ENCODE measurements at places on chromosomes 2 and 18.

GRCh38 chr2:216478151-216478550 is 20.5 kb upstream of the RPL37A start:
- no peak for DNase-seq

- DNase-seq = no peak
Observed at GRCh38 chr18:25787276-25787675, 303.1 kb downstream of the SS18 start.

DNA sequence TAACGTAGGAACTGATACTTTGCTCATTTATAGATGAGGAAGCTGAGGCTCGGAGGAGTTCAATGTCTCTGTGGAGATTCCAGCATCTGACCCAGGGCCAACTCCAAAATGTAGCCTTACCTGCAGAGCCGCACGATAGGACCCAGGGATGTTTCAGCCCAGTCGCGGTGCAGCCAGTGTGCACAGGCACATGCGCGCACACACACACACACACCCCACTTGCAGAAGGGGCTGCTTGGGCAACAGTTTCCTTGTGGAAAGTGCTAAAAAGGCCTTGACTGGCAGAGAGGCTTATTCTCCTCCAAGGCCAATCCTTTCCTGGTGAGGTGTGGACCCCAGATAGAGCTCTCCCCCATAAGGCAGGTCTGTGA is 101.7 kb downstream of the ZFP36L2 start:
- no peak for DNase-seq

- DNase-seq = no peak
Observed at GRCh38 chr2:39150102-39150562, 29.3 kb upstream of the SOS1 start.

DNA sequence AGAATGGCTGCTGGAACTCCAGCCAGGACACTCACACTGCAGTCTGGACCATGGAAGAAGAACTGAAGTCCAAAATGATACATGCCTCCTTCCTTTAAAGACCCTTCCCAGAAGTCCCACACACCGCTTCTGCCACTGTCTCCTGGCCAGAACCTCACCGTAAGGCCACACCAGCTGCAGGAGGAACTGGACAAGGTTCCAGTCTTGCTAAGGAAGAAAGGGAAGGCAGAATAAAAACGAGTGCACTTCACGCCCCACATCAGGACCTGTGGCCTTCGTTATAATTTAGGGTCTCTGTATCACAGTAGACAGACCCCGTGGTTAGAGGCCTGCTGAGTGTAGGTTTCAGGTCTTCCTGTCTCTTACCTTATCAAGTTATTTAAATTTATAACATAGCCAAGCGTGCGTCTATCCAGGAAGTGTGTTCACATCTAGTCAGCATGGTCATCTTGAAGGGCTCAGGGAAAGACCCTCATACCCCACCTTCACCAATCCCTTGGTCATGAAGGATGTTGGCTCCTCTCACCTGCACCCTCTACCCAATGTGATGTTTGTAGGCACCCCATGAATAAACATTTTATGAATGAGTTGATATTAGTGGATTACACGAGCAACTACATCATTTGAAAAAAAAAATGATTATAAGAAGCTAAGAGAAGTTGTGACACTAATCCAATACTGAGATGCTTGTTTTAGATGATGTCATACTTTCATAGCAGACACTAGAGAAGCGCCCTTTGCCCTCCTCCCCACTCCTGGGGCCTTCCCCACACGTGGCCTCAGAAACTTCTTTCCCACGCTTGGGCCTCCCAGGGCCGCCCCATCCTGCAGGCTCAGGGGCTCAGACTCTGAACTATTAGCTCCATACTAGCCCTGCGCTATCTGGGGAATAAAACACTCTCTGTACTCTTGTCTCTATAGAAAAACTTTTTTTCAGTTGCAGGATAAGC is 157.6 kb downstream of the FAM210A start:
- no peak for DNase-seq

- no peak for DNase-seq
Observed at GRCh38 chr2:198052741-198053140, 248.3 kb downstream of the PLCL1 start.

DNA sequence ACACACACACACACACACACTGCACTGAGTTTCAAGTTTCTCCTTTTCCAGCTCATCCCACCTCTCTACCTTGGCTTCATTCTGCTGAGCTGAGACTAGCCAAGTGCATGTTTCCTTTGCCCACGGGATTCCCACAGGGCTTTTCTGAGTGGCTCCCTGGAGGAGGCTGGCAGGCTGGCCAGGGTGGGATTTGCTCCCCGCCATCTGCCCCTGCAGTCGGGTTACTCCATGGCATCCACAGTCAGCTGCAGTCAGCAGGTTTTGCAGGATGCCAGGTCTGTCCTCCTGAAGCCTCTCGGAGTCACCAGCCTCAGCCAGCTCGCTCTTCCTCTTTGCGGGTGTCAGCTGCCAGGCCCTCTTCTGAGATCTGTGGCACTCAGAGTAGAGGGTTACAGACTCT is 783.7 kb upstream of the SOX11 start:
- peak; percentile 89 for DNase-seq

DNA sequence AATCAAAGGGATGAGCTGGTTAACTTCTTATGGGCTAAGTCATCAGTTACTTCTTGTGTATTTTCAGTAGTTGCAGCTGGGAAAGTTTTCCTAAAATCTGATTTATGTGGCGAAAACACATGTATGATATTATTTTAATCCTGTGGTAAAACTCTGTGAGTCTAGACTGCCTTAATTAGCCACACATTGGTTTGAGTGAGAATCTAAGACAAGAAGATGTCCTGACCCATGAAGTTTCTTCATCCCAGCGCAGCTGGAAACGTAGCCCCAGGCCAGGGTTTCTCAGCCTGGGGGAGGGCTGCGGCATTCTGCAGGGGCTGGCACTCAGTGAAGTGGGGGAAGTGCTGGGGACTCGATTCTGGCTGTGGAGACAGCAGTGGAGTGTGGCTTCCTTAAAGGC is 44.7 kb upstream of the INHBB start:
- no peak for DNase-seq

GRCh38 chr2:138622613-138623012 is 121.0 kb downstream of the SPOPL start:
- no peak for DNase-seq

DNA sequence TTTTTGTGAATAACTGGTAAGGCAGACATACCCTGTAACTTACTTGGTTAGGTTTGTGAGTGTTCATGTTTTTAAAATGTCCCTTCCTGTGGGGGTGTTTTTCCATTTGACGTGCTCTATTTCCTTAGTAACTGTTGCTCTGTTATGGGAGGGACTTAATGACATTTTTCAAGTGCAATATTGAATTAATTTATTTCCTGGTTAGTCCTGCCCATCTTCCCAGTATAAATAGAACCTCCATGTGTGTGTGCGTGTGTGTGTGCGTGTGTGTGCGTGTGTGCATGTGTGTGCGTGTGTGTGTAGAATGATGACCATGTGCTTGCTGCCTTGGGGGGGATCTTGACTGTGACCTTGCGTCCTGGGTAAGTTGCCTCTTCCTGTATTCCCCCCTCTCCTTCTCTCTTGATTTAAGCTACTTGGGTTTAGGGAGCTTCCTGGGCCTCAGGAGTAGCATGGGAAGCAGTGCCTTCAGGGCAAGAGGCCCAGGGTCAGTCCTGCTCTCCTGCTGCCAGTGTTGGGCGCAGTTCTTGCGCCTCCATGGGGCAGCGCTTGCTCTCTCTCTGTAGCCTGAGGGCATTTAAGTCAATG is 163.9 kb downstream of the LDLRAD4 start:
- no peak for DNase-seq

DNA sequence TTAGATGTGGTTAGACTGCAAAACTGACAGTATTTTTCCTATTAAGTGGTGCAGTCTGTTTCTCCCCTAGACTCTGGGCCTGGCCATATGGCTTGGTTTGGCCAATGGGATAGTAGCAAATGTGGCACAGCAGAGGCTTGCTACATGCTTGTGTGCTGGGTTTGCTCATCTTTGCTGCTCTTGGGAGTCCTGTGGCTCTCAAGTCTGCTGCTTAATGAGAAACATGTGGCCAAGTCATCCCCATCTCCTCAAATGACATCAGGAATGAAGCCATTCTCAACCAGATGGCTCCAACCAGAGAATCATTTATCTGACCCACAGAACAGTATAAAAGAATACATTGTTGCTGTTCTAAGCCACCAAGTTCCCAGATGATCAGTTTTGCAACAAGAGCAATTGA is 57.1 kb upstream of the PAX3 start:
- DNase-seq = no peak

DNA sequence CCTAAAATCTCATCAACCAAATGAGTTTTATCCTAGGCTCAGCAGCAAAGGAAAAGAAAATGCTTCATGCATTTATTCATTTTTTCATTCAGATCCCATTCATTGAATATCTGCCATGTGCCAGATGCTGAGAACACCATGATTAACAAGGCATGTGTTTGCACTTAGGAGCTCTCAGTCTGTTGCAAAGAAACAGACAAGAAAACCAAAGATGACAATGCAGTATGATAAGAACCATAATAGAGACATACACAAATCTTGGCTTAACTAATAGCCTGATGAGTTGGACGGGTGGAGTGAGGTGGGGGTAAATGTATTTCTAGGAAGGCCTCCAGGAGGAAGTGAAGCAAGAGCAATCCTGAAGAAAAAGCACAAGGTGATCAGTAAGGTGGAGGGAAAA is 177.8 kb upstream of the SCN7A start:
- no peak for DNase-seq

- no peak for DNase-seq
Observed at GRCh38 chr18:52903857-52904256, 563.9 kb downstream of the DCC start.

DNA sequence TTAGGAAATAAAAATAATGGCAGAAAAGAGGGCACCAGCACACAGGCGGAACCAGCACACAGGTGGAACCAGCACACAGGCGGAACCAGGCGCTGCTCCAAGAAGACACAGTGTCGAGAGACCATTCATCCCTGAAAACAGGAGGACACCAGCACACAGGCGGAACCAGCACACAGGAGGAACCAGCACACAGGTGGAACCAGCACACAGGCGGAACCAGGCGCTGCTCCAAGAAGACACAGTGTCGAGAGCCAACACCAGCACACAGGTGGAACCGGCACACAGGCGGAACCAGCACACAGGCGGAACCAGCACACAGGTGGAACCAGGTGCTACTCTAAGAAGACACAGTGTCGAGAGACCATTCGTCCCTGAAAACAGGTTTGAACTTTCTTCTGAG is 115.5 kb upstream of the TMEM18 start:
- DNase-seq = no peak

DNA sequence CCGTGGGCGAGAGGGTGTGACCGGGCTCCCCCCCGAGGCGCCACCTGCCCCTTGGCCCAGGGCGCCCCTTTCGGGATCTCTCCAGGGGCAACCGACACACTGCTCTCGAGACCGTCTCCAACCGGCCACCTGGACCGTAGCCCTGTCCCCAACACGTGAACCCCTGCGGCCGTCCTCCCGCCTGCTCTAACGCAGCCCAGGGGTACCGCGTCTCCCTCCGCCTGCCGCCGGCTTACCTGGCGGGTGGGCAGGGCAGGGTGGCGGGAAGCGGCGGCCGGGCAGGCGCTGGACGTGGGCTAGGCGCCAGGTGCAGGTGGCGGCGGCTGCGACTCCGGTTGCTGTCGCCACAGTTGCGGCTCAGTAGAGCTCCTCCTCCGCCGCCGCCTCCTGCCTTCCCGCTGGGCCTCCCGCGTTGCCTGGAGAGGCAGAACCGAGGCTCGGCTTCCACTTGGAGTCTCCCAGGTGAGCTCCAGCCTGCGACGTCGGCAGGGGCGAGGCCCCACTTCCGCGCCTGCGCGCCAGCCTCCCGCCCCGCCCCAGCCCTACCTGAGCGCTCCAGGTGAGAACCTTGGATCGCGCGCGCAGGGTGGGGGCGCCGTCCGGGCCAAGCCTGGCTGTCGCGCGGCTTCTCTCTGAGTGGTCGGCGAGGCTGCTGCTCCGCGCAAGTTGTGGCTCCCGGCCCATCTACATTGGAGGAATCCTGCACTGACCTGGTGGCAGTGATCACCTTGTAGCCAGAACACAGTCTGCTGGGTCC is at the start of gene GALNT3:
GALNT3 (minus strand) TSS at position 469 of the 757 bp plus-strand sequence. CDS start 23,547 bp downstream, outside the sequence.
- DNase-seq = peak; percentile 86

DNA sequence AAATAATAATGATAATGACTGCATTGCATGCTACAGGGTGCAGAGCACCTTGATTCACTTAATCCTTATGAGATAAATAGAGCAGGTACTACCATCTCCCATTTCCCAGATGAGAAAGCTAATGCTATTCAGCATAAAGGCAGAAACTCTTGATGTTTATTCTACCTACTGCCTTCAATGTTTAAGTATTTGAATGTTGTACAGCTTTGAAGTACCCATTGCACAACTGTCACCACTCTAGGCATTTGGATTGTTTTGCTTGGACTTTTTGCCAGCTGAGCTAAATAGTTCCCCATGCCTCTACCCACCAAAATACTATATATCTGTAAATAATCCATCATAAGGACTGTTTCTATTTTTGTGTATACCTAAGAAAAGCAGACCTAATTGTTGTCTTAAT is 7.7 kb upstream of the MXD1 start:
- no peak for DNase-seq

GRCh38 chr2:2793925-2794560 is 463.0 kb upstream of the MYT1L start:
- DNase-seq = no peak

DNA sequence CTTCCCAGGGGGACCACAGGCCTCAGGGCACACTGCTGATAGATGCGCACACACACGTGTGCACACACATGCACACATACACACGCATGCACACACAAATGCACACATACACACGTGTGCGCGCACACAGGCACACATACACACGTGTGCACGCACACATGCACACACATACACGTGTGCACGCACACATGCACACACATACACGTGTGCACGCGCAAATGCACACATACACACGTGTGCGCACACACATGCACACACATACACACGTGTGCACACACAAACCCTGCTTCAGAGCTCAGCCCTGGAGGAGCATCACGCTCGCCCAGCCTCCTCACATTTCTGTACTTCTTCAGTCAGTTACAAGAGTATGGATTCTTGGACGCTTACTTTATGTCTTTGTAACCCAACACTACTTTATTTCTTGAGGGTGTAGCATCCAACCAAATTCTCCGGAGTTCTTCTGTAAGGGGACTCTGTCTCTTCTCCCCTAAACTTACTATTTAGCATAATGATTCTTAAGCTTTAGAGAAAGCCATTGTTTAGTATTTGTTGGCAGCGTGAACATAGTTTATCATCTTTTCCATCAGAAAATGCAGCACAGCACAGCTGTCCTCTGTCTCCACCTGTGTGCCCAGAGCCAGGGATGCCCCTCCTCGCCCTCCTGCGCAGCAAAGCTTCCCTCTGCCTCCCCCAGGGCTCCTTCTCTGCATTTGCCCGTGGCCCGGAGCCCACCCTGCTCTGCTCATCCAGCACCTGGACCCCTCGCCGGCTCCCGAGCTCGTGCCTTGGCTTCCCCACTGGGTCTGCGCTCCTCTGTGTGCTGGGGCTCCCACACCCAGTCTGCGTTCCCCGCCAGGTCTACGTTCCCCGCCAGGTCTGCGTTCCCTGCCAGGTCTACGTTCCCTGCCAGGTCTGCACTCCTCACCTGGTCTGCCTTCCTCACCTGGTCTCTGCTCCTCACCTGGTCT is 74.4 kb upstream of the CTDP1 start:
- no peak for DNase-seq

GRCh38 chr2:12776521-12776961 is 59.8 kb downstream of the TRIB2 start:
- DNase-seq = no peak
